Fibroblast of the aortic adventitia (primary cell): ENCODE measurements at places on chromosomes 3 and 15.

GRCh38 chr3:8490079-8490552 lies 11.5 kb upstream of the LMCD1 start:
- peak; percentile 88 for DNase-seq

GRCh38 chr3:182967218-182968204 lies 12.8 kb downstream of the DCUN1D1 start:
- no peak for DNase-seq

DNA sequence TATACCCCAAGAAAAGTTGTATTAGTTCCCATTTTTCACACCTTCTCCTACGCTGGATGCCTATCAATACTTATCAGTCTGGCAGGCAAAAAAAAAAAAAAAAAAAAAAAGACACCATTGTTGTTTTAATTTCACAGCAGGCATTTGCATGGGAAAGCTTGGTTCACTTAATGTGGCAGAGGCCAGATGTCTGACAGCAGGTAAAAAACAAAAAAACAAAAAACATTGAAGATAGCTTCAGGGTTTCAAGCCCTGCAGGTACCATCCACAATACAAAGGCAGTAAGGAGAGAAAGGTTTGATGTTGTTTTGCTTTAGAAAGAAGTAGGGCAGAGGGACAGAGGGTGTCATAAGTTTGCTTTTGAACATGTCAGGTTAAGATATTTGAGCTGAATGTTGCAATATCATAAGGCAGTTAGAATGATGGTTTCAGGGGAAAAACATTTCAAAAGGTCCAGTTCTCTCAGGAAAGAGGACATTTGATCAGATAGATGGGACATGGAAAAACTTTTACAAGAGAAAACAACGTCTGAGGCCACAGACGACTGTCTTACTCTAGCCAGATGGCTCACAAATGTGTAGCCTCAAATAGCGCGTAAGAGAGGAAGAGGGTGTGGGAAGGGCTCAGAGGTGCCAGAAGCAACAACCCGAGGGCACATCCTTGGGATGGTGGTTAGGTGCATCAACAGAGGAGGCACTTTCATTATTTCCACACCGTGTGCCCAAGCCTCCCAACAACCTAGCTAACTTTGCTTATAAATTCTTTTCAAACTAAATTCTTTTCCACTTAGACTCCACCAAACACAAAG lies 25.7 kb downstream of the PCOLCE2 start:
- DNase-seq = peak; percentile 43

DNA sequence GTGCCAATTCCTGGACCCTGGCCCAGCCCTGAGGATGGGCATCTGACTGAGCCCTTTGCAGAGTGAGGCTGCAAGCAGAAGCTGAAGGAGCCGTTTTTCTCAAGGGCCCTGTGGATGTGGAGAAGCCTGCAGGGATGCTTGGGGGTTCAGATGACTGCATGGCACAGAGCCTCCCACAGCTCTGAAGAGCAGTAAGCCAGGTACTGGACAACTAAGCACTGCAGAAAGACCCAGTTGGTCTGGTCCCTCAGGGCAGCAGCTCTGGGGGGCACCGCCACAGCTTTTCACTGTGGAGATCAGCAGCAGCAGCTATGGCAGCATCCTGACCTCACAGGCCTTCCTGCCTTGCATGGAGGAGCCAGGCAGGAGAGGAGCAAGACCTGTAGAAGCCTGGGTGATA lies 67.6 kb downstream of the CRYGS start:
- DNase-seq = no peak

GRCh38 chr3:36877930-36878685 lies 66.7 kb downstream of the TRANK1 start:
- DNase-seq = no peak
